ENCODE measurements at places on chromosomes 7 and 10.

- DNase-seq, result no peak
These were observed 60.8 kb upstream of the RAB11FIP2 start for GRCh38 chr10:118107541-118107940.

DNA sequence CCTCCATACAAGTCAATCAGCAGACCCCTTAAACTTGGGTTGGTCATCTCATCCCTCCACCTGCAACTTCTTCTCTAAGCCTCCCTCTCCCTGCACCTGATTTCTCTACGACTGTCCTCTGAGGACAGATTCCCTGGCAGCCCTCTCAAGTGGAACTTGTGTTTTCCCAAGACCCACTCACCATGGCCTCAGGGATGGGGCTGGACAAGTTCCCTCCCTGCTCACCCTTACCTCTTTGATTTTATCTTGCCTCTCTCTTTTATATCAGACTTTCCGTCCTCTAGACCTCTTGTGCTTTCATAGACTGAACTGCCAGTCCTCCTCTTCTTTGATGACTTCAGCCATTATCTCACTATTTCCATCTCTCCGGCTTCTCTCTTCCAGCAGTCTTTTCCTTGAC is 46.2 kb upstream of the ARL4A start:
- no peak for DNase-seq

DNA sequence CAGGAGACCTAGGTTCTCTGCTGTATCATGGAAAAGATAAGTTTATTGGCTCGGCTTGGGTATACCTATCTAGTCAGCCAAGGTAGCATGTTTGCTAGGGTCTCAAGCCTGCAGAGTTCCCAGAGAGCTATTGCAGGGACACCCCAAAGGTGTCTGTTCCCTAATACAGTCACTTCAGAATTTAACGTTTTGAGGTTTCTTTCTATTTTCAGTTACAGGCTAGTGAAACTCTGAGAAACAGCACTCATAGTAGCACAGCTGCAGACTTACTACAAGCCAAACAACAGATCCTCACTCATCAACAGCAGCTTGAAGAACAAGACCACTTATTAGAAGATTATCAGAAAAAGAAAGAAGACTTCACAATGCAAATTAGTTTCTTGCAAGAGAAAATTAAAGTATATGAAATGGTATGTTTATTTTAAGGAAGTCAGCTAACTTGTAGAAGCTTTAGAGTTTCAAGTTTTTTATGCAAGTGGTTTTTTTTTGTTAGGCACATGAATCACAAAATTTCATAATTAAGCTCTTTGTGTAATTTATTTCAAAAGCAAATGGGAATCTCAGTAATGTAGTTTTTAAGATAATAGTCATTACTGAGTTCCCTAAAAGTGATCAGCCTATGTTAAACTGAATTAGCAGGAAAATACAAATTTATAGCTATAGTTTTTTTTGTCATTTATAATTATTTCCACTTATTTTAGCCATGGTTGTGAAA is 54.9 kb downstream of the AKAP9 start:
- no peak for DNase-seq

- no peak for DNase-seq
These were observed 33.1 kb downstream of the STAMBPL1 start for GRCh38 chr10:88913127-88913526.

GRCh38 chr10:103278862-103279298 is 1.9 kb downstream of the INA start:
- DNase-seq, result peak; percentile 17

DNA sequence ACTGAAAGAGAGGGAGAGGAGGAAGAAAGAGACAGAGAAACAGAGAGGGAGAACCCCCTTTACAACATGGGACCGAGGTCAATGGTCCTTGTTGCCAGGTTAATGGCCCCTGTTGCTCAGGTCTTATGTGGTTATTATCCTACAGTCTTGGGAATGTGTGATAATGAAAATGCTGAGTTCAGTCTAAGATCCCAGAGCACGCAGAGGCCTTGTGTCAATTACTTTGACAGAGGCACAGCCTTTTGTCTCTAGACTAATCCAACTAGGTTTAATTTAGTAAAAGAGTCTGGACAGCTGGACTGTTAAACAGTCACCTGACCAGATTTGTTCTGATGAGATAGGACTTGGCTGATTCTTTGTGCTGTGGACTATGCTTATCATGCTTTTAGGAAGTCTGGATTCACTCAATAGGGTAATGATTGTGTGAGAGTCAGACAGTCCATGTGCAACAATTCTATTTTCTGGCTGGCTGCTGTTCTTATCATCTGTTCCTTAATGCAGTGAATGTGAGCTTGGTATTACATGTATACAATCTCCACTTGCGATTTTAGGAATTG is 157.4 kb upstream of the MAGI2 start:
- no peak for DNase-seq

GRCh38 chr10:119379466-119380071 is 162.9 kb downstream of the RGS10 start:
- no peak for DNase-seq

GRCh38 chr10:45179691-45180090 is 135.7 kb downstream of the OR13A1 start:
- no peak for DNase-seq

DNA sequence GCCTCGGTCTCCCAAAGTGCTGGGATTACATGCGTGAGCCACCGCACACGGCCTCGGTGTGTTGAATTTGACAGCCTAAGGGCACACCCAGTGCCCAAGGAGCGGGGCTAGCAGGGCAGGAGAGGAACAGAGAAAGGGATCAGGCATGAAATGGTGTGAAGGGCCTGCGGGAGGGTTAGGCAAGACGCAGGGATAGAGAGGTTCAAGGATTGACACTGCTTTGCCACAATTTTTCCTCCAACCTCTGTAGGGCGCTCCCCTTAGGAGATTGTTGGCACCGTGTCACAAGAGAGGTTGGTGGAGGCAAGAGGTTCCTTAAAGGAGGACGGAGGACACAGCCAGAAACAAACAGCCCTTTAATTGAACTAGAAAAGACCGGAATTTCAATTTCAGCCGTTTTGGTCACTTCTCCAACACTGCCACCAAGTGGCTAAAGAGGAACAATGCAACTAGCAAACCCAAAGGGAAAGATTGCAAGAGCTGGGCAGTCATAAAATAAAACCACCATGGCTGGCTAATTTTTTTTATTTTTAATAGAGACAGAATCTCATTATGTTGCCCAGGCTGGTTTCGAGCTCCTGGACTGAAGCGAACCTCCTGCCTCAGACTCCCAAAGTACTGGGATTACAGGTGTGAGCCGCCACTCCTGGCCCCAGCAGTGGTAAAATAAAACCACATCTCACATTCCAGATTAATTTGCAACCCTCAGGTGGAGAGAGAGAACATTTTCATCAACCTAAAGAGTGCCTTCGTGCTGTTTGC is 6.9 kb upstream of the CREB3L2 start:
- peak; percentile 10 for DNase-seq

DNA sequence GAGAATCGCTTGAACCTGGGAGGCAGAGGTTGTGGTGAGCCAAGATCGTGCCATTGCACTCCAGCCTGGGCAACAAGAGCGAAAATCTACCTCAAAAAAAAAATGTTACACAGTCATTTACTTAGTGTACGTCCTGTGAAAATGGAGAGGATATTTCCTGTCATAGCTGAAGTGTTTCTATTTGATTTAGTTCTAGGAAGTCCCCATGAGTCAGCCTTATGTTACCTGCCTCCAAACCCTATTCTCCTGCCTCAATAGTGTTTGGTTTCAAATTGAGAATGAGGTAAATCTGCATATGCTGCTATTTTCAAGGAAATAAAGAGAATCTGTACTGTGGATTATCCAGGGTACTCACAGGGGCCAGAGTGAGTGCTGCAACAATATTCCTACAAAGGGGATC is 1284.5 kb upstream of the AUTS2 start:
- no peak for DNase-seq

- no peak for DNase-seq
These were observed 7.3 kb upstream of the RHOBTB1 start for GRCh38 chr10:60951272-60951724.

DNA sequence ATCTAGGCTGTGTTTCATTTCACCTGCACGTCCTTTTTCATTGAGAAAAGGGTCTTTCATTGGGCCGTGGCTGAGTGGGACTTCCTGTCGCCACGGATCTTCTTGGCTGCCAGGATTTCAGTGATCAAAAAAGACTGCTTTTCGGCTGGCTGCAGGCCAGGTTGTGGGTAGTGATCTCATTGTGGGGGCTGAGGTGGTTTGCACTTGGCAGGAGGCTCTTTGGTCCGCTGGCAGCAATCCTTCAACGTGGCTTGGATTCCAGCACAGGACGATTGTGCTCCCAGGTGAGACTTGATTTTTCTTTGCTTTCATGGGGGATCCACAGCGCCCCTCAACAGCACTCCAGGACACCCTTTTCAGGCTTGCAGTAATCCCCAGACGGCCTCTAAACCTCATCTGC is 29.0 kb upstream of the ZNF273 start:
- DNase-seq, result no peak

DNA sequence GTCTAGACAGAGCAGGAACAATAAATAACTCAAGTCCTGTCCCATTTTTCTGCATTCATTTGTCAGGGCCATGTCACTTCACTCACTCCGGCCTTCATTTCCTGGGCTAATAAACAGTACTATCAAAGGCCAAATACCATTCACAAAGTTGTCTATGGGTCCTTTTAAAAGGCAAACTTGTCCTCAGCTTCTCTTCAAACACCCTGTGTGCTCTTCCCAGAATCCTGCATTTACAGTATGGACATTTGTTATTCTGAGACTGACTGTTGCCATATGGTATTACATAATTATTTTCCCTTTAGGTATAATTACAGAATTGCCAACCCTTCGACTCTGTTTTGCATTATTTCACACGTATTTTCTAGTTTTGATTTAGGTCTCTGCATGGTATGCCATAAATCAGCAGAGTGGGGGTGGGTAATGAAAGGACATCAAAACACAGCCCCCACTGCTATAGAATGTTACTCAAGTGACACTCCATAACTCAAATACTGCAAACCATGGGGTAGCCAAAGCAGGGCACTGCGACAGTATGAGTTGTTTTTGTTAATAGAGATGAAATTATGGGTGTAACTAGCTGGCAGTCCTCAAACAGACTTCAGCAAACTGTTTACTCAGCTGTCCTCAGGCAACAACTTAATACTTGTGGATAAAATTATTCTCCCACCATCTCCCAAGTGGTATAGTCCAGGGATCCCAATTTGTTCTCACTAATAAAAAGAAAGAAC is 183.7 kb downstream of the TRIL start:
- DNase-seq, result no peak

DNA sequence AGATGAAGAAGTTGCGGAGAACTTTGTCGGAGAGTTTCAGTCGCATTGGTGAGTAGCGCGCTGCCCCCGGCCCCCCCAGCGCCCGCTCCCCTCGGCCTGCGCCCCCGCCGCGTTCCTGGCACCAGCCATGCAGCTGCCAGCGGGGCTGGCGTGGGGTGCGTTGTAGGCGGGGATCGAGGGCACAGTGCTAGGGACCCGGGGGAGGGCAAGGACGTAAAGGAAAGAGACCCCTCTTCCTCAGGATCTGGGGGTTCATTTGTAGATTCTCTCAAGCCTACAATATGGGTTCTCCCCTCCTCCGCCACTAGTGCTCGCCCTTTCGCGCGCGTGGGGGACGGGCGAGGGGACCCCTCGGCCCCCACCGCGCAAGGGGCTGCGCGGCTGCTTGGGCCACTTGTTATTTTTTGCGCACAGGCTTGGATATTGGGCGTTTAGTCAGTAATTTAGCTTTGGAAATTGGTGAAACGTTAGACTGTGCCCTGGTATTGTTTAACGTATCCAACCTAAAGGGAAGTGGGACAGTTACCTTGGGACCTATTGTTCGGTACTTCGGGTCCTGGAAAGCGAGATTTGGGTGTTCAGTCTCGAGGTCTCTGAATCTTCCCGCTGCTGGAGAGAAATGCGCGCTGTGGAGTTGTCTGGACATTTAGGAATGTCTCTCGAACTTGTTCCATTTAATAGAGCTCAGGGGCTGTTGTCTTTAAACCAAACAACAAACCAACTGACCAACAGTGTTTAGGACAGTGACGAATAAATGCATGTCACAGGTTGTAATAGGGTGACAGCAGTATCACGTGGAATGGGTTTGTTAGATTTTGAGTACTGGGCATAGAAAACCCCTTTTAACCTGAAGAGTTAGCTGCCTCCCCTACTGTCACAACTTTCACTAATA is 796 bp downstream of the CDK14 start:
- no peak for DNase-seq

DNA sequence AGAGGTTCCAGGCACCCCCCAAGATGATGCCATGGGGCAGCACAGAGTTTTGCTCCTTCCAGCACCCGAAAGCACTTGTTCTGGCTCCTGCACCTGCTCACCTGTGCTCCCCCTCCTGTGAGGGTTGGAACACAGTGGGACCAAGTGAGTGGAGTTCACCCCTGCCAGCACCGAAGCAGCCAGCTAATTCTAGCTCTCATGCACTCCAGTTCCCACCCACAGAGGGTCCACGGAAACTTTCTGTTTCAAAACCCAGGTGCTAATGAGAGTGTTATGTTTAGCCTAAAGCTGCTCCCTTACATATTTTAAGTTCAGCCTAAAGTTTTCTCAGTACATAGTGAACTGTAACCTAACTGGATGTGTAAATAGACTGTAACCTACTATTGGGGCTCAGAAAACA is 42.6 kb upstream of the SLC35G1 start:
- DNase-seq, result no peak

DNA sequence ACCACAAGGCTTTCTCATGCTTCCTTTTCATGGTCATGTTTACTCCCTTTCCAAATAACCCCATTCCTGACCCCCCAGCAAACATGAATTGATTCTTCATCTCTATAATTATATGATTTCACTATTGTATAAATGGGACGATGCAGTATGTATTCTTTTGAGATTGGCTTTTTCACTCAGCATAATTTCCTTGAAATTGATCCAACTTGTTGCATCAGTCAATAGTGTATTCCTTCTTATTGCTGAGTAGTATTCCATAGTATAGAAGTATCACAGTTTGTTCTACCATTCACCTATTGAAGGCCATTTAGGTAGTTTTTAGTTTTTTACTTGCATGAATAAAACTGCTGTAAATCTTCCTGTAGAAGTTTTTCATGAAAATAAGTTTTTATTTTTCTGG is 264.7 kb downstream of the BAMBI start:
- no peak for DNase-seq

DNA sequence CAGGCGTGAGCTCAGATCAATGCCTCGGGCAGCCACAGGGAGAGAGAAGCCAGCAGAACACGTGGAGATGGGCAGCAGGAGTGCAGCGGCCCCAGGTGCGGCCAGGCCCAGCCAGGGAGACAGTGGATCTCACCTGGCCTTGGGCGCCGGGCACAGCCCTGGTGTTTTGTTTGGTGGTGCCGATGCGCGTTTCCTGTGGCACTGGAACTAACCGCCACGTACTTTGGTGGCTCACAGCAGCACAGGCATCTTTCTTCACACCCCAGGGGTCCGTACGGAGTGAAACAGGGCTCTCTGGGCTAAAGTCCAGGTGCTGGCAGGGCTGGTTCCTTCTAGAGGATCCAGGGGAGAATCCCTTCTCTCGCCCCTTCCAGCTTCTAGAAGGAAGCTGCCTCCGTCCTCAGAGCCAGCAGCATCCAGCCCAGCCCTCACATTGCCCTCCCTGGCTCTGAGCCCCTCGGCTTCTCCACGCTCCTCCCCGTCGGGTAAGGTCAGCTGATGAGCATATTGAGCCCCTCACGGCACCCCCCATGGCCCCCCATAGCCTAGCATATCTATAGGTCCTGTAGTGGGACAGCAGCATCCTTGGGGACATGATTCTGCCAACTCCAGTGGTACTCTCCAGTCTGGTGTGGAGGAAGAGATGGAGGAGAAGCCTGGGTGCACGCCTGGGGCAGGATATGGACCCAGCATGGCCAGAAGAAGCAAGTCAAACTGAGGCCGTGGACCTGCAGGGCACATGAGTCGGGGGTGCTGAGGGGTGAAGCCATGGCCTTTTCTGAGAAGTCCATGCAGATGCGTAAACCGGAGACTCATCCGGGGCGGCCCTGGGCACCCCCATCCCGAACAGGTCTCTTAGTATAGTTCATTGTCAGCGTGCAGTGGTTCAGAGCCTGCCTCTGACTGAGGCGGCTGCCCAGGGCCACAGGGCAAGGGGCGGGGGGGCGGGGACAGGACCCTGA is 43.4 kb upstream of the PPP2R2D start:
- DNase-seq, result no peak

All from T-helper 17 cell (primary cell).